ENCODE measurements at places on chromosomes 3 and 15. TPM values are rescaled to one million over a fixed set of nuclear protein-coding genes. Genes with fewer than 3 reads are reported as not detected.

GRCh38 chr3:5675319-5675718, 487.8 kb downstream of the EDEM1 start:
- H3K27ac ChIP-seq, result no peak overlapping the region
- H3K4me3 ChIP-seq, result no peak overlapping the region
- no peaks in the 10 kb centered on the region for H3K27me3 ChIP-seq
- no peaks in the 10 kb centered on the region for H3K4me1 ChIP-seq

- no peak for DNase-seq
- H3K4me3 ChIP-seq, result no peak overlapping the region
- H3K36me3 ChIP-seq, result no peaks in the 10 kb centered on the region
- H3K27ac ChIP-seq, result no peak overlapping the region
Observed at GRCh38 chr15:91073768-91074167, 26.3 kb upstream of the SV2B start.

- H3K4me3 ChIP-seq, result no peak overlapping the region
- H3K27me3 ChIP-seq, result no peaks in the 10 kb centered on the region
- DNase-seq, result no peak
- no peaks in the 10 kb centered on the region for H3K4me1 ChIP-seq
- no peaks in the 10 kb centered on the region for H3K36me3 ChIP-seq
Observed at GRCh38 chr15:100017140-100017539, 283.9 kb upstream of the LYSMD4 start.

DNA sequence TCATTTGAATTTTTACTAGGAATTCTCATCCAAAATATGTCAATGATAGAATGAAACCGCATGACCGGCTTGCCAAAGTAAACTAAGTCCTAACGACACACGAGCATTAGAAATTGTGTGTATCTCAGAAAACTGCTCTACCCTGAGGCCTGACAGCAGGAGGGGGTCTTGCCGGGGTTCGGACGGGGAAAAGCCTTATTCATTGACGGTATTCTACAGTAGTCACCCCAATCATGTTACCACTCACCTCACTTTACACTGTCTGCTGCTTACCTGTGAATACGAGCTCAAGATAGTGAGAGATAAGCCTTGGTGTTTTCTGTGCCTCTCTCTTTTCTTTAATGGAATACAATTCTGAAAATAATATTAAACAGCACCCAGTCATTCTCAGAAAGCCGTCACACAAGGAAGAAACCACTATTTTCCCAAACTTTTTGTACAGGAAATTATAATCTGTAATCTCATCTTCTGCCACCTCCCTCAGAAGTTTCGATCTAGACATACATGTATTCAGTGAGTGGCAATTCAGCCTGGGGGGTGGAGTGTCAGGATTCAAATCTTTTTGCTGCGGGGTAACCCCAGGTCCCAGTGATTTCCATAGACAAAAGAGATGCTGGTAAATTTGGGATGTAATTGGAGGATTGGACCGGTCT, 492 bp upstream of the FAM43A start:
- DNase-seq, result no peak
- peak overlapping the region; percentile 90 for H3K4me3 ChIP-seq
- H3K27ac ChIP-seq, result peak overlapping the region; percentile 73
- peaks cover 49% of the 10 kb centered on the region for H3K27me3 ChIP-seq

DNA sequence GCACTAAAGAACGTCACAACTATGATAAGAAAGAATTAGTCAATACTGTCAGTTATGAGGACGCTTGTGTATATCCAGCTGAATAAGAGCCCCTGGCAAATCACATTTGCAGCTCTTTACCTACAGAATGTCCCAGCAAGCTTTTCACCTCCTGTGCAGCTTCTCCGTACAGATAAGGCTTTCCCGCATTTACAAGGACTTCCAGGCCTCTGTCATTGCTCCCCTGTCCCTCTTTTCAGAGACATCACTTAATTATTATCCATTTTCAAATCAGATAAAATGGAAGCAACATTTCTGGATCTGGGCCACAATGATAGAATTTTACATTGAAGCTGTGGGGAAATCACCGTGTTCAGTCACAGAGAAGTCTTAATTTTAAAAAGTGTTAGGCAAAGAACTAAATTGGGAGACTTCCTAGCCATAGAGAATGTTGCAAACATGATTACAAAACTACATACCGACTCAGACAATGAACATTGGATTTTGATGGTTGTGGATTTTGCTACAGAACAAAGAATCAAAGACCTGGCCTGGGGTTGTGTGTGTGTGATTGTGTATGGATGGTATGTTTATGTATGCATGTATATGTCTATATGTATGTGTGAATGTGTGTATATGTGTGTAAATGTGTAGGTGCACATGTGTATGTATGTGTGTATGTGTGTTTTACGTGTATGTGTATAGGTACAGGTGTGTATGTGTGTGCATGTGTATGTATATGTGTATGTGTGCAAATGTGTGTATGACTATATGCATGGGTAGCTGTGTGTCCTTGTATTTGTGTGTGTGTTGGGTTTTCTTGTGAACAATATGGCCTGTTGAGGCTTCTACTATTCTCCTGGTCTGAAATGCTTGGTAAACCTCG, 41.5 kb downstream of the MGLL start:
- H3K27ac ChIP-seq, result no peak overlapping the region
- H3K36me3 ChIP-seq, result peaks cover 2% of the 10 kb centered on the region
- H3K27me3 ChIP-seq, result peaks cover 5% of the 10 kb centered on the region
- no peak overlapping the region for H3K4me3 ChIP-seq

DNA sequence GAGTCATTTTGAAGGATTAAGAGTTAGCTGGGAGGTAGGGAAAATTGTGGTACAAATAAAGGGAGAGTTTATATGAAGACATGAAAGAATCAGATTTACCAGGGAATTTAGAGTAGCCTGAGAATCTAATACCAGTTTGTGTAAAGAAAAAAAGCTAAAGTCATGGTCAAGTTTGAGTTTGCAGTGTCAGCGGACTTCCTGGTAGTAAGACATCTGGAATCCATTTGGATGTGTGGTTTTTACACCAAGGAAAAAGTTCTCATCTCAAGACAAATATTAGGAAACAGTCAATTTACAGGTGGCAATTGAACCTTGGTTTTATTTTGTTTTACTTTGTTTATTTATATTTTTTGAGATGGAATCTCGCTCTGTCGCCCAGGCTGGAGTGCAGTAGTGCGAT, 1.5 kb upstream of the P2RY12 start:
- no peak overlapping the region for H3K4me3 ChIP-seq
- no peaks in the 10 kb centered on the region for H3K36me3 ChIP-seq
- H3K27ac ChIP-seq, result no peak overlapping the region
- DNase-seq, result no peak
- H3K4me1 ChIP-seq, result peaks cover 14% of the 10 kb centered on the region

- no peaks in the 10 kb centered on the region for H3K27me3 ChIP-seq
- no peaks in the 10 kb centered on the region for H3K36me3 ChIP-seq
- H3K27ac ChIP-seq, result no peak overlapping the region
- no peaks in the 10 kb centered on the region for H3K4me1 ChIP-seq
- H3K4me3 ChIP-seq, result no peak overlapping the region
- DNase-seq, result no peak
Observed at GRCh38 chr3:131282379-131282778, 99.2 kb upstream of the NUDT16 start.

- no peaks in the 10 kb centered on the region for H3K4me1 ChIP-seq
- no peak overlapping the region for H3K4me3 ChIP-seq
- H3K27me3 ChIP-seq, result no peaks in the 10 kb centered on the region
Observed at GRCh38 chr3:51044982-51045381, 340.1 kb upstream of the MANF start.

DNA sequence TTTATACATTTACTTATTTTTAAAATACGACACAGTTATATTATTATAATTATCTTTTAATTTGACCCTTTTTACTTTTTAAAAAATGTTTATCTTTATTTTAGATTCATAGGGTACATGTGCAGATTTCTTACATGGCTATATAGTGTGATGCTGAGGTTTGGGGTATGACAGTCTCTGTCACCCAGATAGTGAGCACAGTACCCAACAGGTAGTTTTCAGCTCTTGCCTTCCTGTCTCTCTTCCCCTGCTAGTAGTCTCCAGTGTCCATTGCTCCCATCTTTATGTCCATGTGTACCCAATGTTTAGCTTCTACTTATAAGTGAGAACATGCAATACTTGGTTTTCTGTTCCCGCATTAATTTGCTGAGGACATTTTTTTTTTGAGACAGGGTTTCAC, 21.8 kb upstream of the KCNMB2 start:
- H3K4me3 ChIP-seq, result no peak overlapping the region
- H3K27me3 ChIP-seq, result no peaks in the 10 kb centered on the region
- no peaks in the 10 kb centered on the region for H3K36me3 ChIP-seq
- no peaks in the 10 kb centered on the region for H3K4me1 ChIP-seq
- DNase-seq, result no peak
- H3K27ac ChIP-seq, result no peak overlapping the region

- peaks cover 3% of the 10 kb centered on the region for H3K36me3 ChIP-seq
- no peak overlapping the region for H3K4me3 ChIP-seq
- no peaks in the 10 kb centered on the region for H3K4me1 ChIP-seq
Observed at GRCh38 chr15:69920221-69920620, 177.5 kb downstream of the TLE3 start.

- no peak overlapping the region for H3K27ac ChIP-seq
- DNase-seq, result no peak
- H3K4me3 ChIP-seq, result no peak overlapping the region
- no peaks in the 10 kb centered on the region for H3K36me3 ChIP-seq
Observed at GRCh38 chr3:197010556-197011351, 18.9 kb downstream of the MELTF start.

DNA sequence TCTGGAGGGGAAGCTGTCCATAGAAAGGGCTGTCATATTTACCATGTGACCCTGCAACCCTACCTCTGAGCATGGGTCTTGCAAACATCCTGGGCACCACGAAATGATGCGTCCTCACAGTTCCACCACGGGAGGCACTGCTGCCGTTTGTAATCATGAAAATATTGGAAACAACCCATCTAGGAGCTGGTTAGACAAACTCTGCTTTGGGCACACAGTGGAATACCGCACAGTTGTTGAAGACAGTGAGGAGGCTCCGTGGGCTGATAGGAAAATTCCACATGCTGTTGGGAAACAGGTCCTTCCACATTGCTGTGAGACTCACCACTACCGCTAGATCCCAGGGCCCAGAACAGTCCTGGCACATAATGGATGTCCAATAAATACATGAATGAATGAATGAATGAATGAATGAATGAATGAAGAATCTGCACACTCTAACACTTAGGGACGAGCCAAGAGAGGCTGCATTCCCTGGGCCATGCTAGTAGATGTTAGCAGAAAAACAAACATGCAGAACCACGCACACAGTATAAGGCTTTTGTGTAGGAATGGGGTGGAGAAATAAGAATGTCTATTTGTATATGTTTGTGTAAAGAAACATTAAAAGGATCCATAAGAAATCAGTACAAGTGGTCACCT, 40.6 kb downstream of the TPRA1 start:
- H3K4me3 ChIP-seq, result no peak overlapping the region
- no peak overlapping the region for H3K27ac ChIP-seq
- H3K36me3 ChIP-seq, result no peaks in the 10 kb centered on the region
- H3K27me3 ChIP-seq, result peaks cover 6% of the 10 kb centered on the region
- DNase-seq, result no peak

DNA sequence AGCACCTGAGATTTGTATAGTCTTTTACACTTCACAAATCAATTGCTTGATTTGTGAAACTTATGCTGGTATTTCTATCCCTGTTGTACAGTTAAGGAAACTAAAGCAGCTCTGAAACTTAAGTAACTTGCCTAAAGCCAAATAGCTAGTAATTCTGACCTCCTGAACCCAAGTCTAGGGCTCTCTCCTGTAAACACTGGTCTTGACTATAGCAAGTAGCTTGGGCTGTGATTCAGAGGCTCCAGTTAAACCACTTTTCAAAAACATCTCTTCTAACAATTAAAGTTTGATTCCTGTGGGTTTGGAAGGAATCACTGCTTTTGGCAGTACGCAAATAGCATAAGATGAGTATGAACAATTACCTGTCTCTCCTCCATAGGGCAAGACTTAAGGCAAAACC, 18.5 kb upstream of the CMTM8 start:
- H3K36me3 ChIP-seq, result no peaks in the 10 kb centered on the region
- no peaks in the 10 kb centered on the region for H3K4me1 ChIP-seq
- H3K27me3 ChIP-seq, result peaks cover 3% of the 10 kb centered on the region
- no peak overlapping the region for H3K4me3 ChIP-seq

DNA sequence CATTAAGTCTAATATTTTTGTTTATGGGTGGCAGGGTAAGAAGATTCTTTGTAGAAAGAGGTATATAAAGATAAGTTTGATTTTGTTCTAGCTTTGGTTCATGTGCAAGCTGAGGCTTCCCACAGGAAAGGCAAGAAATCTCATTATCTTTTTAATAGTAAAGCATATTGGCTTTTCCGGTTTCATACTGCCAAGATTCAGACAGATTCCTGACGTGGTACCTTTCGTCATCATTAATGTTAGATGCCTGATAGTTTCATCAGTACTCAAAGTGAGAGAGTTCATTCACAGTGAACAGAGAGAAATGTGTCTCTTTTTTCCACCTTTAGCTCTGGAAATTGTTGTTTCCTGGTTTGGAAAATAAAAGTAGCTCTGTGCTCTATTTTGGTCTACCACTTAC, 16.5 kb downstream of the TPM1 start:
- no peaks in the 10 kb centered on the region for H3K27me3 ChIP-seq
- no peak overlapping the region for H3K27ac ChIP-seq
- no peak for DNase-seq
- H3K36me3 ChIP-seq, result peaks cover 7% of the 10 kb centered on the region
- no peak overlapping the region for H3K4me3 ChIP-seq
- H3K4me1 ChIP-seq, result peaks cover 5% of the 10 kb centered on the region

DNA sequence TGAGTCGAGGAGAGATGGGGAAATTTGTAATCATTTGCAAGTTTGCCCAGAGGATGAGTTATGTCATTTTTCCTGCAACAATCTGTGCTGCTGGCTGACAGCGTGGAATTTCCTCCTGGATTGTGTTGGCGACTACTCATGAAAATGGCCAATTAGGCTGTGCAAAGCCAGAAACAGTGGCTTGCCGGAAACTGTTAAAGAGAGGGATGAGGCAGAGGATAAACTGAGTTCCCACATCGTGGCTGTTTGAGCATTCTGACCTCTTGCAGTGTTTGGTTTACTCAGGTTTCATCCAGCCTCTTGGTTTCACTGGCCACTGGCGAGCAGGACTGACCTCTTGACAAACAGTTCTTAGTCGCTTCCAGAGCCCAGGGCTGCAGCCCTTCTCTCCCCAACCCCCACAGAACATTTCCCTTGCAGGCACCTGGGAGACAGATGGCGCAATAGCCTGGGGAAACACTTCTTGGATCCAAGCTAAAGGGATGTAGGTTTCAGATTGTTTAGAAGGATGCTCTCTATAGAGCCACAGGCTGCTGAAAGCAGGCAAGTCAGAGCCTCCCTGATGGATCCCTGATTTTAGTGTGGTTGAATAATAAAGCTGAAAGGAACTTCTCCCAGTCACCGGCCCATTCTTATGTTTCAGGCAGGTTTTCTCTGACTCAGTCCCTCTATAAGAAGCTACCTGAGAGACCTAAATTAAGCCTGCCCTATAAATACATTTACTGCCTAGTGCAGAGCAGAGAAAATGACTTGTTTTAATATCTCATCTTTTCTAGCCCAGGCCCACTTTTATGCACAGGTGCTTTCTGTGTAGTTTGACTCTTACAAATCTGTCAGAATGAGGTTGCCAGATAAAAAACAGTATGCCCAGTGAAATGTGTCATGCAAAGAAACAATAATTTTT, 92.8 kb upstream of the UBE2E1 start:
- DNase-seq, result no peak
- H3K27me3 ChIP-seq, result peaks cover 27% of the 10 kb centered on the region

Gene ITPKA
- total RNA-seq, result 0.48 TPM

Gene SCAANT1
- total RNA-seq, result not detected

Gene SCN11A
- total RNA-seq, result not detected

Gene PYDC2
- total RNA-seq, result not detected

Gene GOLGA8J
- not detected for total RNA-seq

Gene LACTB
- 12.7 TPM for total RNA-seq

Gene CTNNB1
- total RNA-seq, result 134 TPM

Gene KCNAB1
- not detected for total RNA-seq

Gene PRSS50
- not detected for total RNA-seq

Gene CLDN11
- total RNA-seq, result not detected

Gene C2CD4A
- 0.23 TPM for total RNA-seq

Gene ALS2CL
- total RNA-seq, result 7.4 TPM

Gene CCR8
- total RNA-seq, result 7.9 TPM

Data from activated CD4-positive, alpha-beta memory T cell treated with anti-CD3 and anti-CD28 coated beads, Interleukin-2, amount 10 ng/mL, durations not matched to agents 7 days and 5 days (primary cell).